ENCODE measurements at places on chromosomes 1 and 21.

DNA sequence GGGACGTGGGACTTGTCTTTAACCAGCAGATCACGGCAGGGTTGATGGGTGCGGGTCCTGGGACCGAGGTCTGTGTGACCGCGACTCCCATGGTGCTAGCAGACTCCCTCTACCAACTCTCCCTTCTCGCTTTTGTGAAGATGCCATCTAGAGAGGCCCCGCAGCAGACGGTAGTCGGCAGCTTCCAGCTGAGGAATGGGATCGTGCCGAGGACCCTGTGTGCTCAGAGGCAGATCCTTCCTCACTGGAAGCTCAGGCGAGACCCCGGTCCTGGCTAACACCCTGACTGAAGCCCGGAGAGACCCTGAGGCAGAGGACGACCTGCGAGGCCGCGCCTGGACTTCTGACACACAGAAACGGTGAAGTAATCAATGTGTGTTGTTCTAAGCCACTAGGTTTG lies 12.5 kb upstream of the SPATC1L start:
- DNase-seq, result no peak

DNA sequence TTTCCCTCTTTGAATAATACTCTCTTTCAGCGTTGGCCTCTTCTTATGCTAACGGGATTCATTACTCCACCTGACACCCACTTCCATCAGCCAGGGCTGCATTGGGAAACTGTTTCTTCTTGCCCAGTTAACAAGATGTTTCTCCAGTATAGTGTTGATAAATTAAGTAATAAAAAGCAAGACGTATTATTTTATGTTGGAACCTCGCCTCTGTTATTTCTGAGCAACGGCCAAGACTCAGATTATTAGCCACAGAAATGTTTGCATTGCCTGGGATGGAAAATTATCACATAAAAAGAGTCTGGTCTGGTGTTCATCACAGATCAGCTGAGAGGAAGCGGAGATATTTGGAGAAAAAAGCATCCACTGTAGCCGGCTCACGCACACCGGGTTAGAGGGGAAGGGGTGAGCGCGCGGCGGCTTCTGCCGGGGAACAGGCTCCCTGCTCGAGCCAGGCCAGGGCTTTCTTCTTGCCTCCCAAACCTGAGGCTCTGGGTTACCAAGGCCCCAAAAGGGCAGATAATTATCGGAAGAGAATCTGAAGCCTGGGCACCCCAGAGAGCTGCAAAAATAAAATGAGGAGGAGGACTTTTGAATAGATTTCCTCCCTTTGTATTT lies 189.5 kb downstream of the PRDM16 start:
- DNase-seq, result no peak

DNA sequence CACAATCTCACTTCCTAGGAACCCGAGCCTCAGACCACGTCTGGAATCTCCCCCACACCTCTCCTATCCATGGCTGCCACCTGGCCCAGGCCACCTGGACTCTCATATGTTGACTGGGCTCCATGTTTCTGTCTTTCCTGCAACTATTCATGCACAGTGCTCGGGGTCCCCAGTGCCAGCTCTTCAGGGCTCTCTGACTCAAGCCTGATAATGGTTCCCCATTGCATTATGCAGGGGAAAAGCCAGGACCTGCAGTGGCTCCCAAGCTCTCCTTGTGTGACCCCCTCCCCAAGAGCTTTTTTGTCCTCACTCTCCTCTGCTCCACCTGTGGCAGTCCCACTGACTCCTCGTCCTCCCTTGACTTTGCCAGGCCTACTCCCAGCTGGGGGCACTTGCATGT lies 417.6 kb downstream of the NPHP4 start:
- no peak for DNase-seq

GRCh38 chr1:119298687-119299303 lies 69.8 kb upstream of the HAO2 start:
- no peak for DNase-seq

- DNase-seq, result no peak
Observed at GRCh38 chr1:17260738-17261137, 11.8 kb downstream of the PADI3 start.

DNA sequence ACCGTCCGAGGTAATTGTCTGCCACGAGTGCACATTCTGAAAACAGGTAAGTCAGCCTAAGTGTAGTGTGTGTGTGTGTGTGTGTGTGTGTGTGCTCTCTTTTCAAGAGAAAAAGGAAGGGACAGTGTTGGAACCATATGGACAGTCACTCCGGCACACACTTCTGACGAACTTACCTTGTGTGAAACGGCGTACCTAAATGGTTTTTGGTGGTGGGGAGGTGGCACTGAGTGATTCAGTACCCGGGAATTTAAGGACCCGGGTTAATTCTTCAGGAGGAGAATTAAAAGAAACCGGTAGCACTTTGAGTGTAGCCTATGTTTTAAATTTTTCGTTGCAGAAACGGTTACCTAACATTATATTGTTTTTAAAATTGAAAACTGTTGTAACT lies 286 bp downstream of the ODR4 start:
- DNase-seq, result no peak

DNA sequence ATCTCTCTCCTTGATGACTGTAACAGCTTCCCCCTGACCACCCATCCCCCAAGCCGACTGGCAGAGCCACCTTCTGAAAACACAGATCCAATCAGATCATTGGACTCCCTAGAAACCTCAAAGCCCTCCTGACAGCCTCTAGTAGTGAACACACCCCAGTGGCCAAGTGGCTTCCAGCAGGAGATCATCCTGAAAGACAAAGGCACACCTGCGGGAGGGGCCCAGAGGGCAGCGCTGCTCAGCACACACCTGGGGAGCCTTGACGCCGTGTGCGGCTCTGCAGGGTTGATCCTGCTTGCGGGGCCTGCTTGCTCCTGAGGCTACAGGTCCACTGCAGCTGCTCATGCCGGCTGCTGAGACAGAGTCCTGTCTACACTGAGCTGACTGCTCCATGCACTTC lies 41.5 kb downstream of the SLC66A1 start:
- DNase-seq, result no peak

DNA sequence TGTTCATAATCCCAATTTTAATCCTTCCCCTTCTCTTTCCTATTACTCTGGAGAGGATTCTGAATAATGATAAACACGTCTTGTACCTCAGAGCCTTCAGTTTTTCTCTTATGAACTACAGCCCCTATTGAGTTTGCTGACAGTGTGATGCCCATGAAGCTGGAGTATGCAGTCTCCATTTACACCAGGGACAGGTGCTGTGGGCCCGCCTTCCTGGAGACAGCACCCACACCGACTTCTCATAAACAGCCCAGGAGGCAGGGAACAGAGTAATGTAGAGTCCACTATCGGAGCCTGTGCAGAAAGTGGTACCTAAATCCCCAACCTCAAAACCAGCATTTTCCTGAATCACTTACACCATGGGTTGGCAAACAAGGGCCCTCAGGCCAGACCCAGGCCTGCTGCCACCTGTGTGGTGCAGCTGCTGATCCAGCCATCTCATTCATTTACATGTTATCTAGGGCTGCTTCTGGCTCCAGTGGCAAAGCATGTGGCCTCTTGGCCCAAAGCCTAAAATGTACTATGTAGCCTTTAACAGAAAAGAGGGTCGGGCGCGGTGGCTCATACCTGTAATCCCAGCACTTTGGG lies 95.1 kb upstream of the KRTAP19-8 start:
- DNase-seq, result no peak

DNA sequence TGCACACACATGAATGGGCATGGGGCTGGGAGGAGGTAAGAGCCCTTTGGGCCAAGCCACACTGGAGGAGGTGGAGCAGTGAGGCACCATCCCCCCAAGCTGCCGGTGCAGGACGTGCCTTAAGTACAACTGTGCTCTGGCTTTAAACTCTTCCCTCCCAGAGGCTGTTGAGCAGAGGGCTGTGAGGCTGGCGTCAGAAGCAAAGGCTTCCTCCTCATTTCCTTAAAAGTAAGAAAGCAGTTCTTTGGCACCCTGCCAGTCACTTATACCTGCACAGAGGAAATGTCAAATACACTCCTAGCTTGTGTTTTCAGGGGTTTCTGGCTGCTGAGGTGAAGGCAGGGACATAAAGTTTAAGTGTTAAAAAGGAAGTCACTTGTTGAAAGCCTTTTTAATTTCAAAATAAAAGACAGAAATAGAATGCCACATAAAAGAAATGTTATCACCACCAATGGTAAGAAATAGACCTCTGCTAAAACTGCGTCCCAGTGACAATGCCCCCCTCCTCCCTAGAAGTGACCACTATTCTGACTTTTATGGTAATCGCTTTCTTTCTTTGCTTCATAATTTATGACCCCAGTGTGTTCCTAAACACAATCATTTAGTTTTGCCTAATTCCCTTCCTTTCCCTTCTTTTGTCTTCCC lies 33.0 kb downstream of the LAMC2 start:
- DNase-seq, result no peak

DNA sequence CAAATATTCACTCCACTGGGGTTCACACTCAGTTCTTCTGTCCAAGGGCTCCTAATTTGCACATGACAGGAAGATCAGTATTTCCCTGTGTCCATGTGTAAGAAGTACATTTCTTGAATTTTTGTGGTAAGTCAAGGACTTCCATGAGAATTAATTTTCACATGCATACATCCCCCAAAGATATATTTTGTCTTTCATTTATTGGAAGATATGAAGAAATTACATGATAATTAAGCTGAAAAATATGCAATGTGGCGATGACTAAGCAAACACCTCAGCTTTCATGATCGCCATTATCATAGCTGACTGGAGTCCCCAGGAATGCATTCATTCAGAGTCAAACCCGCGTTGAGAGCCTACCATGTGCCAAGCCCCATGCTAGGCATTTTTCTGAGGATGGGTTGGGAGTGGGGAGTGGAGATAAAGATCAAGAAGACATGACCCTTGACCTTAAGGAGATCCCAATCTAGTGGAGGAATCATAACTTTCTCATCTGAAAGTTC lies 104.6 kb upstream of the F3 start:
- DNase-seq, result no peak

- DNase-seq, result no peak
Observed at GRCh38 chr1:85202092-85202863, 1.5 kb upstream of the SYDE2 start.

DNA sequence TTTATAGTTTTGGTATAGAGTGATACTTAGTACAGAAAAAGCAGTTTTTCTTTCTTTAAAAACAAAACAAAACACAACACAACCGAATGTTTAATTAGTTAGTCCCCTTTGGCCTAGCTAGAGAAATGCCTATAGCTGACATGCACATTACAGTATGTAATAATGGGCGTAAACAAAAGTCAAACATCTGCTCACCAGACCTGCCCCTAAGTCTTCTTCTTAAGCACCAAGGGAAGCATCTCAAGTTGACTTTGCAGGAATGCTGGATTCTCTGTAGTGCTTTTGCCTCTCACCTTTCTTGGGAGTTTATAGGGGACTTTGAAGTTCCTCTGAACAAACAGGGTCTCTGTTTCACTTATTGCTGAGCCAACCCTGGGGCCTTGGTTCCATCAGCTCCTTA lies 143.7 kb downstream of the TM2D1 start:
- DNase-seq, result no peak

GRCh38 chr1:239232921-239233320 lies 153.4 kb upstream of the CHRM3 start:
- no peak for DNase-seq

DNA sequence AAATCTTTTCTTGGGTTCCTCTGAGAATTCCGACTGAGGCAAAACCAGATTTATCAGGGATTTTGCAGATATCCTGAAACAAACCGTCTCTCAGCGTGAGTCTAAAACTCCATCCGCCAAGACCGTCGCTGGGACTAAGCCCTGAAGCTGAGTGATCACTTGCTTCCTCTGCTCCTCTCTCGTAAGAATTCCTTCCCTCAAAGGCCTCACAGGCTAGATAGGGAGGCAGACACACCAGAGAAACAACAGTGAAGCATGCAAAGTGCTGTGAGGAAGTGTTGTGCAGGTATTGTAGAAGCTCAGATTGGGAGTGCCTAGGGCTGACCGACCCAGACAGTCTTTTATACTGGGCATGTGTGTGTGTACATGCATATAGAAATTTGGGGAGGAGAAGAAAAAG lies 119.1 kb downstream of the RGS7 start:
- DNase-seq, result no peak

DNA sequence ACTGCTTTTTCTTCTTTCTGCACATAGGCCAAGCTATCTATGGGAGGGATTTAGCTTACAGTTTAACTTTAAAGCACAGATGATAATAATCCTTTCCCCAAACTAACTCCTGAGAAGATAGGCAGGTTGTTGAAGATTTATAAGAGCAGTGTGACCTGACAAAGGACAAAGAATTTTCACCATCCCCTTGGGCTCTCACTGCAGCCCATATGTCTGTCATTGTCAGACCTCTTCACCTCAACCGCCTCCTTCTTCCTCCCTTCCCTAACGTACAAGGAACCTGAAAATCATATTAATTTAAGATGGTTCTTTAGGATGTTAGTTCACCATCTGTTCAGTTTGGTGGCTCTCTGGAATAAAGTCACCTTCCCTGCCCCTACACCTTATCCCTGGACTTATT lies 5.0 kb downstream of the RNU1-2 start:
- no peak for DNase-seq

GRCh38 chr1:211829343-211830054 lies 1.1 kb downstream of the LPGAT1 start:
- no peak for DNase-seq

DNA sequence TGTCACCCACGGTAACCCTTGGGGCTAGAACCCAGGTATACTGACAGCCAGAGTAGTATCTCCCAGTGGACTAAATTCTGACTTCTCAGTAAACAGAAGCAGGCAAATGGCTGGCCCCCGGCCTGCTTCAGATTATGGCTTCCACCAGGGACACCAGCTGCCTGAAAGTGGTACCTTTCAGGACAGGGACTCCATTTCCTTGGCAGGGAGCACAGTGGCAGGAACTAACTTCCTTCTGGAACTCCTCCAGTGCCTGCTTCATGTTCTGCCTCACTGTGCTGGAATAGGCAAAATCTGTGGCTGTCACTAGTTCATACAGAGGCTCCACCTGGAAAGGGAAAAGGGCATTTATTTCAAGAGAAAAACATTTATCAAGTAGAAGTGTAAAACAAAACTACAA lies 32.7 kb downstream of the C8B start:
- no peak for DNase-seq

DNA sequence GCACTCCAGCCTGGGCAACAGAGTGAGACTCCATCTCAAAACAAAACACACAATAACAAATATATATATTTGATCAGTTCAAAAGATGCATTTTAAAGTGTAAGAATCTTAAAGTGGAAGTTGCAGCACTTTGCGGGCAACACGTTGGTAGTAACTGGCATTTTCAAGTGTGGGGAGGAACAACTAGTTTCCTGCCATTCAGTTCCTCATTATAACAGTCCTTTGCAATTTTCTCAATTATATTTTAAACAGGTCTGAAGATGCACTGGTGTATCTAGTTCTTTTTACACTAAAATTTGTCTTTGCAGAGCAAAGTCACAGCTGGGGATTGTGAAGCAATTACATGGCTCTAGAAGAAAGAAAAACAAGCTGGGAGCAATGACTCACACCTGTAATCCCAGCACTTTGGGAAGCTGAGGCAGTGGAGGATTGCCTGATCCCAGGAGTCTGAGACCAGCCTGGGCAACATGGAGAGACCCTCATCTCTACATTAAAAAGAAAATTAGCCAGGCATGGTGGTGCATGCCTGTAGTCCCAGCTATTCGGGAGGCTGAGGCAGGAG lies 25.3 kb downstream of the RRAGC start:
- DNase-seq, result no peak

Measured in activated CD4-positive, CD25-positive, alpha-beta regulatory T cell treated with anti-CD3 and anti-CD28 coated beads, Interleukin-2, amount 50 U/mL, for 72 hours (primary cell).